Activated gamma-delta T cell treated with anti-CD3 and anti-CD28 coated beads, Interleukin-2, amount 50 U/mL, for 16 hours (primary cell): ENCODE measurements at places on chromosomes 4 and X.
A peak's percentile ranks its signal among the peaks of the same experiment; 100 is the strongest.

DNA sequence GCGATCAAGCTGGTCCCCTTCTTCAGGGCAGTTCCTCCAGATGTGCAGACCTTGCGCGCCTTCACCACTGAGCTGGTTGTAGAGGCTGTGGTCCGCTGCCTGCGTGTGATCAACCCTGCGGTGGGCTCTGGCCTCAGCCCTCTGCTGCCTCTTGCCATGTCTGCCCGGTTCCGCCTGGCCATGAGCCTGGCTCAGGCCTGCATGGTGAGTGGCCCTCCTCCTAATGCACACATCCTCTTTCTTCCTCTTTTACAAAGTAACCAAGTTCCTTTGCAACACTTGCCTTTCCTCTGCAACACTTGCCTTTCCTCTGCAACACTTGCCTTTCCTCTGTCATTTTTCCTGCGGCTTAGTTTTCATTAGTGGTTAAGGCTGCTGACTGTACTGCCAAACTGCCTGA lies 1.8 kb downstream of the CCDC22 start:
- no peak for DNase-seq

GRCh38 chrX:14590693-14591424 lies 61.5 kb downstream of the GLRA2 start:
- no peak for DNase-seq

- no peak for DNase-seq
Measured at GRCh38 chr4:182093431-182093831, 149.8 kb upstream of the TENM3 start.

DNA sequence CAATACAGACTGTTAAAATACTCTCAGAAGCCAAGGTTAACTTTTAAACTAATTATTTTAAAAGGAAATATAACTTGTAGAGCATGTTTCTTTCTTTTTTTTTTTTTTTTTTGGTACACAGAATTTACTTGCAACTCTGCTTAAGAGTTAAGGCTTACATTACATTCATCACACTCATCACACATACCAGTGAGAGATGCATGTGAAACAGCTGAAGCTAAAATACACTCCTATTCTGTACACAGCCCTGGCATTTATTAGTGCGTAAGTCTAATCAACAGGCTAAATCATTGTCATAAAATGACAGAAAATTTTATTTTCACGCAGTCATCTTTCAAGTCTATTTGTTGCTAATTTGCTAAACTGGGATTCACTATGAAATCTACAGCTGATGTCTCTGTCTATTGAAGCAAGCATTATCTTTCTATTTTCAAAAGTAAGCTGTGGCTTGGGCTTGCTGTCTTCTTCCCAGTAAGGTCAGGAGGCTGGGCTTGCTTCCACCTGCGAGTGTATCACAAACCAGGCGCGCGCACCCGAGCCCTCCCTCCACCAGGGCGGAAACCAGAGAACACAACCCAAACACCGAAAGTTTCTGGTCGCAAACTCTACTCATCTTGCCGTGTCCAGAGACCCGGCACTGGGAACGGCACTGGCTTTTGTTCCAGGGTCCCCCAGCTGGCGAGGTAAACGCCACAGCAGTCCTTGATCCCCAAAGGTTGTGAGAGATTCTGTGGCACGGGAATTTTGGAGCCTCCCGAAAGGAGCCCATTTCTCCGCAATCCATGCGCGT lies 3.9 kb downstream of the MAML3 start:
- DNase-seq = peak; percentile 43

- no peak for DNase-seq
Measured at GRCh38 chr4:55977811-55978210, 29.1 kb downstream of the CEP135 start.

GRCh38 chr4:94426783-94427182 lies 25.0 kb upstream of the PDLIM5 start:
- DNase-seq = no peak

- DNase-seq = no peak
Measured at GRCh38 chrX:7552760-7553159, 290.2 kb upstream of the VCX start.

DNA sequence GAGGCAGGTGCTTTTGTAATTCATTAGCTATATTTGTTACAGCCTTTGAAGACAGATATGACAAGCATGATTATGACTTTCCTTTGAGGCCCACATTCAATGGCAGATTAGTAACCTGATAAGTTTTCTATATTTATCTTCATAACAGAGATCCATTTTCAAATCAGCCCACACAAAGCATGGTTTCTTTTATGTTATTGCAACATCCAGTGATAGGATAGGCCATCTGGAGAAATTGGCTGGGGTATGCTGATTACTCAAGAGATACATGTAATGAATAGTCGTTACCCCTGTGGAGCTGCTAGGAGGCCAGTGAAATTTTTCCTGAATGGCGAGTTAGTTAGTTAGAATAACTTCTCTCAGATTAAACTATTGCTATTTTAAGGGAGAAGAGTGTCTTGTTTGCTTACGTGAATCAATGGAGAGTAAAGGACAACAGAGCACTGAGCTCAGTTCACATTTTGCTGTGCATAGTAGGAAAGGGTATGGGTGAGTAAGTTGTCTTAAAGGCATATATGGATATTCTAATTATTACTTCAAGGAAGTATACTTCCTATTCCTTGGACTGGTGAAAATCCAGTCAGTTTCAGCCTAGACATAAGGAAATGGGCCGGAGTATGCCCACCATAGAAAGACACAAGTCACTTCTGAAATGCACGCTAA lies 79.2 kb upstream of the DKK2 start:
- DNase-seq = no peak

DNA sequence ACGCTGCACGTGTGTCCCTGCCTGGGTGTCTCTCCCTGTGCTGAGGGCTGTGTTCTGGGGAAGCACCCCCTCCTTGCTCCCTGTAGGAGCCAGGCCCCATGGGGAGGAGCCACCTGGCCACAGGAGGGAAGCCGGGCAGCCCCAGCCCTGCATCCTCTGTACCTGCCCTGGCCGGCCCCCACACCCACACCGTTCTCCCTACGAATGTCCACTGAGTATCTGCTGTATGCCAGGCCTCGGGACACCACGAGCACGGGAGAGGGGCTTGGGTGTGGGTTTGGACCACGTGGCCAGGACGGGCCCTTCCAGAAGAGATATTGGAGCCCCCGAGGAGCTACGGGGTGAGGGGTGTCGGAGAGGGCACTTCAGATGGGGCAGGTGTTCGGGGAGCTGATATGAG lies 6.3 kb downstream of the FGFRL1 start:
- DNase-seq = no peak

DNA sequence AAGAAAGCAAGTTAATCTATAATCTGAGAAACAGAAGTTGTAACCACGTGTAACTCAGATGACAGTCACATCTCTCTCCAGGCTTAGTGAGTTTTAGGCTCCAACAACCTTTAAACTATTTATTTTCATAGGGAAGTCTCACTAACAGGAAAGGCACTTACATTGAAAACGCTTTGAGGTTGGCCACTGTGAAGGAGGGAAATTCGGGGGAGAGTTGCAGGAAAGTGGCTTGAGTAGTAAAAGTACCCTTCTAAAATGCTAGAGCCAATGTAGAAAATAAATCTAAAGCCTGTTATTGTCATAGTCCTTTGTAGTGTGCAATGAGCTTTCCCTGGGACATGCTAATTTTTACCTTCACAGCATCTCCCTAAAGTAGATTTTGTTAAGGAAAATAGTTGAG lies 995 bp upstream of the NFXL1 start:
- DNase-seq = no peak

- no peak for DNase-seq
Measured at GRCh38 chrX:38891641-38892413, 90.6 kb downstream of the MID1IP1 start.
